ENCODE measurements at places on chromosomes 12 and 14.

DNA sequence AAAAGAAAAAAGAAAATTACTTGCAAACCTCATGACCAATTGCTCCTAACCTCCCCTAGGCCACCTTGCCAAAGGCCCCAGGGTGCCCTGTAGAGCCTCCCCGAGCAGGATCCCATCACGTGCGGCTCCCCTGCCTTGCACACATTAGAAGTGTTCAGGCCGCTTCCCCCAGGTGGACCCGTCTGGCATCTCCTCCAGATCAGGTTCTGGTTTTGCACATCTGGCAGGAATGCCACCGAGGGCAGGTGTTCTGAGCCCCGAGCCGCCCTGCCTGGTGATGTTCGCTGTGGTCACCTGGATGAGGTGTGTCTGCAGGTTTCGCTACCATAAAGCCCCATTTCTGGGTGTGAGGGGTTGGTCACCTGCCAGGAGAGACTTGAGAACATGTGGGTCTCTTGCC lies 19.3 kb downstream of the MMP17 start:
- no peak for DNase-seq

DNA sequence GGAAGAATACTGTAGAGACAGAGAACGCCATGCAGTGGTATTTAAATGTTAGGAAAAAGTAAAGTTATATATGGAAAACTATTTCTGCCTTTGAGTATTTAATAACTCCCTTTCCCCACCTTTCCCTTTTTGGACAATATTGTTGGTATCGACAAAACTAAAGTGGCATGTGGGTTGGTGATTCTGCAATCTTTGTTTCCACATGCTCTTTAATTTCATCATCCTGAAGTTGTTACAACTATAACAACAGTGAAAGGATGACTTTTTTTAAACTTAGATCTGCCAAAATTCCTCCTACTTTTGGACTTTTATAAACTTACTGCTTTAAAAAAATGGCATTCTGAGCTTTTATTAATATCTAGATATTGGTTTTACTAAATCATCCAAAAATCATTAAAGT lies 25.3 kb downstream of the TTC8 start:
- DNase-seq: no peak

- no peak for DNase-seq
These were observed 15.3 kb downstream of the FOXN3 start for GRCh38 chr14:89401761-89402160.

GRCh38 chr12:77816196-77816595 lies 14.5 kb upstream of the NAV3 start:
- DNase-seq: no peak

DNA sequence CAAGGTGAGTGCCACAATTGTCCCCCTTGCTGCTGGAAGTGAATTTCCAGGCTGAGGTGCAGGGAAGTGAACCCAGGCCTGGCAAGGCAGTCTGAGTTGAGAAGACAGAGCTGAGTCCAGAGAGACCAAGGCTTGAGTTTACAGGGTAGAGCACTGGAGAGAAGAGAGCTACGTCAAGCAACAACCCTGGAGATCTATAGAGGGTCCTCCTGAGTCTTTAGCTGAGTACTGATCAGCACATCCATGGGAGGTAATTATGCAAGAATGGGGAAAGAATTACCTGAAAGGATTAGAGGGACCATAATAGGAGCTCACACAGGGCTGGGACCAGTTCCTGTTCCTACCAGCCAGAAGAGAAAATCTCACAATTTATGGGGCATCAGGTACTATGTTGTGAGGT lies 190.7 kb downstream of the NEDD1 start:
- DNase-seq: no peak

GRCh38 chr12:13340149-13340548 lies 143.6 kb downstream of the EMP1 start:
- no peak for DNase-seq

DNA sequence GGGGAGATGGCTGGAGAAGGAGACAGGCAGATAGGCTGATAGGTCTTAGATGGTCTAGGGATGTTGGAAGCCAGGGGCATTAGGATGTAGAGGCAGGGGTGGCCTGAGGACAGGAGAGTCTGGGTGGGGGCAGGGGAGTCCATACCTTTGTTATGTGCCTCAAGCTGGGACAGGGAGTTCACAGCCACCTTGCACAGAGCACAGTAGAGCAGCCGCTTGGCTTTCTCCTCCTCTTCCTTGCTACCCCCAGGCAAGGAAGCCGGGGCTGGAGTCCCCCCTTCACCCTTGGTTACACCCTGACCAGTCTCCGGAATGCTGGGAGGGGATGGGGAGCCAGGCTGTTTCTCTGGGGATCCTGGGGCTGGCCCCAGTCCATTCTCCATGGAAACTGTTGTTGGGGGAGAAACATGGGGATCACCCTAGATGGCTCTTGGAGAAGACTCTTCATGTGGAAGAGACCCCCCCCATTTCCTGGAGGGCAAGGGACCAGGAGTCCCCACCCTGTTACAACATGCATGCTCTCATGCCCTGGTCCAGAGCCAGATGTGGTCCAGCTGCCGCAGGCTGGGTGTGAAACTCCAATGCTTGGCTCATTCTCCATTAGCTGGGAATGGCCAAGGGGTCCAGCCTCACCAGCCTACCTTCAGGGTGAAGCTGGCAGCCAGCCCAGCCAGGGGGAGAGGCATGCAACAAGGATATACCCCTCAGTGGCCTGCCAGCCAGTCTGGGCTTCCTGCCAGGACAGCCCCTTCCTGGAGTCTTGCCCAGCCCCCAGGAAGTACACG lies 7.2 kb upstream of the GPR84 start:
- DNase-seq: no peak

Data from muscle of arm (tissue), 14 donors.